Activated T-helper 1 cell treated with anti-CD3 and anti-CD28 coated beads, Interleukin-2, amount 50 U/mL, for 16 hours (primary cell): ENCODE measurements at places on chromosomes 7 and 10.

GRCh38 chr10:5776136-5776880 is 36.9 kb downstream of the GDI2 start:
- no peak for DNase-seq

- no peak for DNase-seq
Observed at GRCh38 chr10:79295563-79295962, 51.7 kb upstream of the PPIF start.

- no peak for DNase-seq
Observed at GRCh38 chr7:43905209-43905946, 1.0 kb downstream of the URGCP start.

GRCh38 chr10:104288355-104288754 is 19.4 kb downstream of the GSTO2 start:
- no peak for DNase-seq

- DNase-seq, result no peak
Observed at GRCh38 chr7:104552102-104552501, 223.7 kb downstream of the LHFPL3 start.

DNA sequence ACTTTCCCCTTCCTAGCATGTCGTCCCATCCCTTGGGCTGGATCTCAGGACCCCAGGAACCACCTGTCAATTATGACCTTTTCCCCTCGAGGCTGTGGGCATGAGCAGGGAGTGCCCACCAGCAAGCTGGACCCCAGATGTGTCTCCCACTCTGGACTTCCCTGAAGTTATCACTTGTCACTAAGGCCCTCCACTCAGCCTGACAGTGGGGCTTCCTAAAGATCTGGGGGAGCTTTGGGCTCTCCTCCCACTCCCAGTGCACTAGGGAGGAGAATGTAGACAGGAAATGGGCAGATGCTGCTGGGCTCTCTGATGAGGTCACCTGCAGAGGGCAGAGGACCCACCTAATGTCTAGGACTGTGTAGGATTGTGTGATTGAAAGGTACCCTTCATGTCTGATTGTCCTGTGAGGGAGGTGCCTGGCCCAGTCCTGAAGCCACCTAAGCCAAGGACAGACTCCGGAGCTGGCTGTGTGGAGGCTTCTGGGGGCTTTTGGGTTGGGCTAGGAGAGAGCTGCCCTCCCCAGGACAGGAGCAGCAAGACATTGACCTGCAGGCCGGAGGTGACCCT is 18.7 kb downstream of the MYO1G start:
- DNase-seq, result no peak

DNA sequence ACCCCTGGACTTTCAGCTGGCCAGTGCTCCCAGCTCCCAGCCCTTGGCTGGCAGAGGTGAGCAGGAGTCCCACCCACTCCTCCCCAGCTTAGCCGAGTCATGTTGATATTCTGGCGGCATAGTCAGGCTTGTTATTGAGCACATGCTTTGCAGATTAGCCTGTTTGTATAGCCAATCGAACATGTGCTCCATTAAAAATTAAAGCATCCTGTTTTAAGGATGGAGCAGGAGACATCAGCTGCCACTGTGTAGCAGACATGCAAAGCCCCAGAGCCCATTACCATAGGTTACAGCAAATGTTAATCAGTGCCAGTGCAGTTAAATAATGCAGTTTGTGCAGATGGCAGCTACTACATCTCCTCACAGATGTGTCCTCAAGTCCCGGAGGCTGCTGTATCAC is 574.6 kb upstream of the GALNT17 start:
- no peak for DNase-seq

DNA sequence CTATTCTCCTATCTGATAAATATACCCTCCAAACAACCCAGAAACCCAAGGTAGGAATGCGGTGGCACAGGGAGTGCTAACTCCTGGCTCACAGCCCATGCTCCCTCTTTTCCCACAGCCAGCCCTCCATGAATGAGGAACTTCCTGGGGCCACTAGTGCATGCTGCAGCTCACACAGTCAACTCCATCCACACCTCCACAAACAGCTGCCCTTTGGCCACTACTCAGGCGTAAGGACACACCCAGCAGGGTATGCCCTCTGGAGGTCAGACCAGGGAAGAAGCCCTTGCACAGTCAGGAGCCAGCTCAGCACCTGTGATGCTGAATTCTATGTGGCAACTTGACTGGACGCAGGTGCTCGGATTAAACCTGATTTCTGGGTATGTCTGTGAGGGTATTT is 85.2 kb upstream of the PIK3CG start:
- no peak for DNase-seq

DNA sequence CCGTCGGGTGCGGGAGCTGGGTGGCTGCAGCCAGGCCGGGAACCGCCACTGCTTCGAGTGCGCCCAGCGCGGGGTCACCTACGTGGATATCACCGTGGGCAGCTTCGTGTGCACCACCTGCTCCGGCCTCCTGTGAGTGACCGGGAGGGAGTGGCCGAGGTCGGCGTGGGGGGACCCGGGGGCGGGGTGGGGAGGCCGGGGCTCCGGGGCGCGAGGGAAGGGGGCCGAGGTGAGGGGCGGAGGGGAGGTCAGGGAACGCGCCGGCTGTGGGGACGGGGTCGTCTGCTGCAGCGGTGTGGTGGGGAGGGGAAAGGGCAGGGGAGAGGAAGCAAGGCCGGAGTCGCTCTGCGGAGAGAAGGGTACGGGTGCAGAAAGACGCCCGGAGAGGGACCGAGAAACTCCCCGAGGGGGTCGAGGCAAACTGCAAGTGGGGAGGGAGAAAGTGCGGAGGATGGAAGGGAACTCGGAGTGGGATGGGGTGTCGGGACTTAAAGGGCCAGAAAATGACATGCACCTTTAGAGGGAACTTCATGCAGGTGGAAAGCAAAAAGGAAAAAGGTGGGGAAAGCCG is 518 bp downstream of the AGFG2 start:
- no peak for DNase-seq

- no peak for DNase-seq
Observed at GRCh38 chr7:45588466-45588865, 14.3 kb downstream of the ADCY1 start.

- DNase-seq, result no peak
Observed at GRCh38 chr7:5210751-5211338, 20.8 kb downstream of the WIPI2 start.

- no peak for DNase-seq
Observed at GRCh38 chr7:151829707-151830106, 47.2 kb downstream of the PRKAG2 start.

DNA sequence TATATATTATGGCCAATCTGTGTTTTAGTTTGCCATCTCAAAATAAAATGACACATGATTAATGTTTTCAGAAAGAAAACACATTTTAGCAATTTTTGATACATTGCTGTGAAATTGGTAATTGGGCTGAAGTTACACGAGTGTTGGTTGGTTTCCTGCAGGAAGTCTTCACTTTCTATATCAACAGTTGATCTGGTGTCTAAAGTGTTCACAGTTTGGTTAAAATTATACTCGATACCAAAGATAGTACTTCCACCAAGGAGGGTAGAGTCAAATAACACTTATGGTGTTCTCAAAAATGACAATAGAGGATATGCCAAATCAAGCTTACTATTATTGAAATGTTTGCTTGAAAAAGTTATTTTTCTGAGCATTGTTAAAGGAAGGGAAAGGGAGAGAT is 120.3 kb upstream of the GLCCI1 start:
- DNase-seq, result no peak

GRCh38 chr7:157693521-157694375 is 356.9 kb downstream of the DNAJB6 start:
- DNase-seq, result no peak

DNA sequence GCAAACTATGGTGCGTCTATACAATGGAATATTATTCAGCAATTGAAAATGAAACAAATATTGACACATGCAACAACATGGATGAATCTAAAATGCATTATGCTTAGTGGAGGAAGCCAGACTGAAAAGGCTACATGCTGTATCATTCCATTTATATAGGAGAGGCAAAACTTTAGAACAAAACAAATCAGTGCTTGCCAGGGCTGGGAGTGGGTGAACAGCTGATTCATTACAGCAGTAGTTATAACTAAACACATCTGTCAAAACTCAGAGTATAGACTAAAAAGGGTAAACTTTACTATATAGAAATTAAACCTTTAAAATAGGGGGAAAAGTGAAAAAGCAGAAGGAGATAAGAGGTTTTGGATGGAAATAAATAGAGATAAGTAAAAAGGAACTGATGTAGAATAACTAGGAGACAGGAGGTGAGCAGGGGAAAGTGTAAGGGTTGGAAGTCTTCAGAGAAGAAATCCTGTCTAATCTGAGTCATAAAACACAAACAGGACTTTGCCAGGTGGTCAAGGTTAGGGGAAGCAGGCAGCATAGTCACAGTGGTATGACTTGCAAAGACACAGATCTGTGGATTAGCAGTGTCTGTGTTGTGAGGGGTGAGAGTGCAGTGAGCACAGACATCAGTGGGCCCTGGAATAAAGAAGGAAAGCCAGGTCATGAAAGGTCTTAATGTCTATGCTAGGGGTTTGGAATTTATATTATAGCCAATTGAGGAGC is 349.8 kb downstream of the PHTF2 start:
- DNase-seq, result no peak

GRCh38 chr10:103181244-103181643 is 11.8 kb downstream of the NT5C2 start:
- no peak for DNase-seq
